Fibroblast of mammary gland (primary cell): ENCODE measurements at places on chromosomes 11 and 22.

DNA sequence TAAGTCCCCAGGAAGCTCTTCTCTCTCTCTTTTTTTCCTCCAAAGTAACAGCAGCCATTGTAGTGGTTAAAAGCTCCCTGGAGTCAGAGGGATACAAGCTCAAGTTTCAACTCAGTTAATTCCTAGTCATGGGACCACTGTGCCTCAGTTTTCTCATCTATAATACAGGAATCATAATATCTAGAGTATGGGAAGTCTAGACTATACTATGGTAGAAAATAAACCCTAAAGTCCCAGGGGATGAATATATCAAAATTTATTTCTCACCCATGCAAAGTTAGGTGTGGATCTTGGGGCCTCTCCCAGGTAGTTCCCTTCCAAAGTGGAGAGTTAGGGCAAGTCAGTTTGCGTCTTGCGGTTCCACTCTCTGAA is 33.7 kb downstream of the C11orf58 start:
- no peak for DNase-seq

- DNase-seq, result no peak
These were observed 42.0 kb upstream of the TLCD5 start for GRCh38 chr11:120283124-120283523.

GRCh38 chr22:46829117-46829891 is 66.9 kb downstream of the TBC1D22A start:
- peak; percentile 90 for DNase-seq

GRCh38 chr22:17946662-17947367 is 77.5 kb downstream of the MICAL3 start:
- no peak for DNase-seq

- DNase-seq, result peak; percentile 40
These were observed 5.1 kb downstream of the INSC start for GRCh38 chr11:15119826-15120225.

- DNase-seq, result peak; percentile 24
These were observed 393.8 kb downstream of the AASDHPPT start for GRCh38 chr11:106471276-106471675.

- DNase-seq, result peak; percentile 6
These were observed 49.9 kb downstream of the BIRC2 start for GRCh38 chr11:102396708-102397563.

GRCh38 chr11:8019314-8020243 is 32.4 kb downstream of the EIF3F start:
- DNase-seq, result peak; percentile 53

DNA sequence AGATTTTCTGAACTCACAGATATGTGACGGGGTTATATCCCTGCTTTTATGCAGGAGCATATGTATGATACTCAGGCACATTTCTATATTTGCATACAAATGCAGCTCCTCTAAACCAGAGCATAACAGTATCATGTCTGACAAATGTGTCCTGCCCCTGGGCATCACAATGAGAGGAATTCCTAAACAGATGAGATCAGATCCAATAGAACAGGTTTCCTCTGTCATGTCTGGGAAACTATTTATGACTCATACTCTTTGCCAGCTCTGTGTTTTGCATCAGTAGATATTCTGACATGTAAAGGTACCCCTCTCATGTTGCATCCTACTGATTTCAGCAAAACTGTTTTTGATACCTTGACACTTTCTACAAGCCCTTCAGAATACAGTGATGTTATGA is 29.4 kb downstream of the SYT9 start:
- no peak for DNase-seq

DNA sequence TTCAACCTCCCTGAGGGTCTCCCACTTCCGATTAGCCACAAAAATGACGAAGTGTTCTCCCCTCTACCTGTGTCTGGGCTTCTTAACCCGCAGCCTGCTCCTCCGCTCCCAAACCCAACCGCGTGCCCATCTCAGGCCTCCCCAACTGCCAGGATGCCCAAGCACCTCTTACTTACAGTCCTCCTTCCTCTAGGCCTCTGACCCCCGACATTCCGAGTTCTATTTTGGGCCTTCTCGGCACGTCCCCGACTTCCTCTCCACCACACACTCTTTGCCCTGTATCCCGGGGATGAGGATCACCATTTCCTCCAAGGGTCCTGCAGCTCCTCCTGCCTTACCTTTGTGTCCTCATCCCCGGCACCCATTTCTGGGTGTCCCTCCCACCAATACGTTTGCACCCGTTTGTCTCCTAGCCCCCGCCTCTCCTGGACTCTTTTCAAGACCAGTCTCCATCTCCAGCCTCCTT is 388 bp upstream of the MUS81 start:
- peak; percentile 34 for DNase-seq

DNA sequence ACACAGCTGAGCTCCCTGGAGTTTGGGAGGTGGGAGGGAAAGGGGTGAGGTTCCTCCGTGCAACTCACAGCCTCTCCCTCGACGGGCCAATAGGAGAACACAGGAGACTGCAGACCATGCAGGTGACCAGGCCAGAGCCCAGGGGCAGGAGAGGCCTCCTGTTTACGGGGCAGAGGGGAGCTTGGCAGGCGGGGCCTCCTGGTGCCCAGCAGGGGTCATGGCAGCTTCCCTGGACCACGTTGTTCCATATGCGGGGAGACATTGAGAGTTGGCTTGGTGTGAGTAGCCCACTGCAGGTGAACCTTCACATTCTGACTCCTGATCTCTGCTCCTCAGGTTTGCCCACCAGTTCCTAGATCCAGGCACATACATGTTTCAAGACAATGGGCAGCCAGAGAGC is 19.3 kb upstream of the XKR3 start:
- no peak for DNase-seq

GRCh38 chr11:131246156-131246555 is 124.3 kb upstream of the NTM start:
- DNase-seq, result no peak

- peak; percentile 81 for DNase-seq
These were observed 437.8 kb upstream of the CCDC90B start for GRCh38 chr11:83723999-83724398.

GRCh38 chr11:73137262-73137943 is 4.7 kb downstream of the FCHSD2 start:
- no peak for DNase-seq

DNA sequence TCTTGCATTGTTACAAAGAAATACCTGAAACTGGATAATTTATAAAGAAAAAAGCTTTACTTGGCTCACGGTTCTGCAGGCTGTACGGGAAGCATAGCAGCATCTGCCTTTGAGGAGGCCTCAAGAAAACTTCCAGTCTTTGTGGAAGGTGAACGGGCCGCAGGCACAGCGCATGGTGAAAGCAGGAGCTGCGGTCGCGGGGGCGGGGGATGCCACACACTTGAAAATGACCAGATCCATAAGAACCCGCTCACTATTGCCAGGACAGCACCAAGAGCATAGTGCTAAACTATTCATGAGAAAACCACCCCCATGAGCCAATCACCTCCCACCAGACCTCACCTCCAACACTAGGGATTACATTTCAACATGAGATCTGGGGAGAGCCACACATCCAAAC is 45.6 kb upstream of the SEPTIN5 start:
- no peak for DNase-seq

GRCh38 chr11:119336744-119337469 is 2.6 kb downstream of the RNF26 start:
- no peak for DNase-seq
